CD4-positive, alpha-beta T cell (primary cell): ENCODE measurements at places on chromosomes 6 and 20. TPM values are rescaled to one million over a fixed set of nuclear protein-coding genes. Genes with fewer than 3 reads are reported as not detected.

Gene SIRPD
- total RNA-seq = 0.28 TPM

Gene DLGAP4
- 16.1 TPM for total RNA-seq

Gene PPP1R3G
- not detected for total RNA-seq

Gene TNFAIP3
- 3,816 TPM for total RNA-seq

Gene ZBTB46
- 0.34 TPM for total RNA-seq

Gene SLPI
- not detected for total RNA-seq

Gene DOP1A
- total RNA-seq = 15.6 TPM

Gene HLA-A
- 1,767 TPM for total RNA-seq

Gene XKR7
- not detected for total RNA-seq

Gene MACROD2
- not detected for total RNA-seq

Gene RSPO4
- total RNA-seq = 0.25 TPM

Gene CLVS2
- not detected for total RNA-seq

Gene CRISP2
- not detected for total RNA-seq

Gene MYCT1
- total RNA-seq = not detected

Gene COL19A1
- not detected for total RNA-seq

Gene DEK
- total RNA-seq = 52.7 TPM

Gene MYB
- total RNA-seq = 2.0 TPM

Gene NDRG3
- 17.5 TPM for total RNA-seq

Gene KCNK15
- not detected for total RNA-seq

Gene BMP5
- total RNA-seq = not detected

Gene LST1
- total RNA-seq = 10.3 TPM

Gene SLC22A7
- not detected for total RNA-seq

Gene RIPOR2
- total RNA-seq = 123 TPM

Gene SLC22A3
- not detected for total RNA-seq

Gene TFAP2D
- total RNA-seq = not detected

Gene SNAI1
- 2.5 TPM for total RNA-seq

Gene SAMD10
- total RNA-seq = 12.0 TPM

Gene ZNF311
- 0.25 TPM for total RNA-seq

Gene GPANK1
- total RNA-seq = 11.0 TPM

Gene RHAG
- total RNA-seq = not detected

Gene RIOK1
- total RNA-seq = 28.1 TPM

Gene HTR1B
- total RNA-seq = not detected

Gene ETV7
- total RNA-seq = 0.33 TPM

Gene TP53INP2
- 65.8 TPM for total RNA-seq

Gene C20orf141
- total RNA-seq = not detected

Gene HEY2
- total RNA-seq = 0.08 TPM

Gene DDX43
- total RNA-seq = 2.5 TPM

Gene BMP2
- total RNA-seq = not detected

Gene ZNF831
- total RNA-seq = 24.9 TPM

Gene MUCL3
- total RNA-seq = not detected

Gene SLCO4A1
- total RNA-seq = 2.3 TPM

Gene SLC12A5
- total RNA-seq = 1.3 TPM

Gene MYH7B
- 0.58 TPM for total RNA-seq

Gene RBM24
- total RNA-seq = 0.33 TPM

Gene C6orf58
- not detected for total RNA-seq

Gene SNPH
- 13.0 TPM for total RNA-seq

Gene TNXB
- total RNA-seq = 8.3 TPM

Gene KCNQ5
- 2.1 TPM for total RNA-seq

Gene TREM2
- total RNA-seq = not detected

Gene HLA-DQB1
- total RNA-seq = 21.5 TPM

Gene CLPSL2
- not detected for total RNA-seq

Gene C6orf132
- not detected for total RNA-seq

Gene RCAN2
- total RNA-seq = not detected
